ENCODE measurements at places on chromosomes 7 and 10.

- no peak for DNase-seq
These were observed 51.9 kb upstream of the CHST15 start for GRCh38 chr10:124145109-124145870.

- no peak for DNase-seq
These were observed 282.6 kb upstream of the CACNA2D1 start for GRCh38 chr7:82726038-82726800.

- DNase-seq = no peak
These were observed 1.8 kb downstream of the COA1 start for GRCh38 chr7:43727494-43727893.

DNA sequence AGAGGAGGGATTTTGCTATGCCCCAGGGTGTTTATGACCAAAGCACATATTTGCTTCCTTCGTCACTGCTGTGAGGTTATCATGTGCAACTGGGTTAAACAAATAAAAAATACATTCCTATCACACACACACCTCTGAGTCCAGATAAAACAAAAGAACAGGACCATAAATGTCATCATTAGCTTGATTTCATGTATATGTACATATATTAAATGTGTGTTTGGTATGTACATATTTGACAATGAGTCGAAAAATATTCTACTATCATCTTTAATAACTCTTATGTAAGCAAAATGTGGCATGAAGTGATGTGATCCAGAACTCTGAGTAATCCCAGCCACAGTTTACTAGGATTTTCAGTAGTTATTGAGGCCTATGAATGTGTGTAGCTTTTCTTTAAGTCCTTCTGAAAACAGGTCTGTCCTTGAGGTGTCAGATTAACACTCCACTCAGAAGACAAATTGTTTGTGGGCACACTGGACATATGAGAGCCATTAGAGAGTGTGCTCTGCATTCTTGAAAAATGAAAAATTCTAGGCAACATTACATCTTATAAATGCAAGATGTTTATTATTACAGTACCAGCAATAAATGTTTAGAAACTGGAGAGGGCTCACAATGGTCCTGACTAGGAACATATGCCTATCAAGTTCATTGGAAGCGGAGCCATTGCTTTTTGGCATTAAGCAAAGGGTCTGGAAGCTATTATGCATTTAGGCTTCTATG lies 335.1 kb upstream of the SEMA3A start:
- DNase-seq = peak; percentile 65

DNA sequence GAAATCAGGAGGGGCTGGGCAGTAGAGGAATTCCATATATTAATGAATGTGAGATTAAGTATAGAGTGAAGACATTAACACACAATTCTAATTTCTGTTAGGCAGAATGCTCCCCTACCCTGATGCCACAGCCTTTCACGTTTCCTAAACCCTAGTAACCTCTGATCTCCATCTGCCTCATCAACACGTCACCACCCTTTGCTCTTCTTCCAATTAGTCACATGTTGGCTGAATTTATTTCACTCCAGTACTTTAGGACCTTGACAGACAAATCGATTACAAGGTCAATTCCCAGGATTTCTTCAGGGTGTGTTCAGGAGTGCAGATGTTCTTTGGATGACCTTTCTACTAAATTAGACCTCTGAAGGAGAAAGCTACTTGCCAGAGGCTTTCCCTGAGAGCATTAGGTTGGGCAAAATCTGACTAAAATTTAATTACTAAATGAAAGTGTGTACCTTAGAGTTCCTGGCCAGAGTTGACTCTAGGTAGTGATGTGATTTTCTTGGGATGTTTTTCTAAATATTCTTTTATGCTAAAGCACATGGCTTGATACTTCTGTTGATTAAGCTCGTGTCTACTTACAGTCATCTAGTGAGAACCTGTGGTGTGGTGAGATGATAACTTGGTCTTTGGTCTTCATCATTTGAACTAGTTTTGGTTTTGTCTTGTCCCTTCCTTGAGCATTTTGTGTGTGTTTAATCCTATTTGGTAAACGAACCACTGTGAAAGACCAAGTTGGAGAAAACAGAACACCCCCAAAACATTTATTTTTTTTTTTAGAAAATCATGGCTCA lies 12.7 kb downstream of the AGR2 start:
- DNase-seq = no peak

DNA sequence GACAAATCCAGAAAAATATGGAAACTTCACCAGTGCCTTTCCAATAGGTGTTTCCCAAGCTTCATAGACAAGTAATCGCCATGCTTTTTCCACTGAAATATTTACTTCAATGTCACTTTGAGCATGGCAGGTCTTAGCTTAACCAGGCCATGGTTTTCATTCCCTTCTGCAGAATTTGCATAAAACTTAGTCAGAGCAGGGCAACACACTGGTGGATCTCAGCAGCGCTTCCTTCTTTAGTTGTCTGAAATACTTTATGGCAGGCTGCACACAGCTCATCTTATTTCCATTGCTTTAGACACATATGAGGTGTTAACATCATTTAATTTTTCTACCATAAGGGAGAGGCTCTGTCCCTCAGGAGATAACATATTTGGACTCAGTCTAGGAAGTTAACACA lies 102.9 kb upstream of the AHR start:
- DNase-seq = no peak

DNA sequence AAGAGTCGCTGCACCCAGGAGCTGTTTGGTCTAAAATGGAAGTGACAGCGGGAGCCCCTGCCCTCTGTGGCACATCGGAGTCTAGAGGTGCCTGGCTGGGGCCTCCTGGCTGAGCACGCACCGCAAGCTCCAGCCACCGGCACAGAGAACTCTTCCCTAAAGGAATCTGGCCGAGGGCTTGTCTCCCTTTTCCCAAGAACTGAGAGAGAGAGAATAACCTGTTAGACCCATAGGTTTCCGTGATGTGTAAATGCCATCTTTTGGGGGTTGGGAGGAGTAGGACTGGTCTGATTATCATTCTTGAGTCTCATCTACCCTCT lies 47.3 kb downstream of the PROSER2 start:
- no peak for DNase-seq

DNA sequence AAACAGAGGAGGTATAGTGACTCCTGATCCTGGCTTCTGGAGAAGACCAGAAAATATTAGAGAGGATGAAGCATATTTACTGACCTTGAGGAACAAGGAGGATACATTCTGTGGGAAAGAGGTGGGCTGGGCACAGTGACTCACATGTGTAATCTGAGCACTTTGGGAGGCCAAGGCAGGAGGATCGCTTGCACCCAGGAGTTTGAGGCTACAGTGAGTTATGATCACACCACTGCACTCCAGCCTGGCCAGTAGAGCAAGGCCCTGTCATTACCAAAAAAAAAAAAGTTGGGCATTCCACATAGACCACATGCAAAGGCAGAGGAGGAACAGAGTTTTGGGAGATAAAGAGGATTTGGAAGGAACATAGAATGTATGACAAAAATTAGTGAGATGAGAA lies 4.4 kb upstream of the ACBD5 start:
- no peak for DNase-seq

DNA sequence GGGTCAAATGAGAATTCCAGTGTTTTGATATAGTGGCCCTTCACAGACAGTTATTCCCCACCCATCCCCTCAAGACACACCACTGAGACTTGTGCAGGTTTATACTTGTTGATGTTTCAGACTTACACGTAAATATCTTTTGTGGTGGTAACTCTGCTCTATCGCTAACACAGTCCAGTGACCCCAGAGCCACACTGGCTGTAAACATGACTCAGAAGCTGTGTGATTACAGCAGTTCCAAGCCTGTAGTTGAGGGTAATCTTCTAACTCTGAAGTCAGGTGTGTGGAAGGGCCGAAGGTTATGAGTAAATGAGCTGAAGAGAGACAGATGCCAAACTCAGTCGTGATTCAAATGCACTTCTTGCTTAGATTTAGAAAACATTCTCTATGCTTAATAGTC lies 19.4 kb downstream of the NOBOX start:
- peak; percentile 36 for DNase-seq

GRCh38 chr7:130182990-130183389 lies 22.2 kb downstream of the TMEM209 start:
- DNase-seq = no peak

DNA sequence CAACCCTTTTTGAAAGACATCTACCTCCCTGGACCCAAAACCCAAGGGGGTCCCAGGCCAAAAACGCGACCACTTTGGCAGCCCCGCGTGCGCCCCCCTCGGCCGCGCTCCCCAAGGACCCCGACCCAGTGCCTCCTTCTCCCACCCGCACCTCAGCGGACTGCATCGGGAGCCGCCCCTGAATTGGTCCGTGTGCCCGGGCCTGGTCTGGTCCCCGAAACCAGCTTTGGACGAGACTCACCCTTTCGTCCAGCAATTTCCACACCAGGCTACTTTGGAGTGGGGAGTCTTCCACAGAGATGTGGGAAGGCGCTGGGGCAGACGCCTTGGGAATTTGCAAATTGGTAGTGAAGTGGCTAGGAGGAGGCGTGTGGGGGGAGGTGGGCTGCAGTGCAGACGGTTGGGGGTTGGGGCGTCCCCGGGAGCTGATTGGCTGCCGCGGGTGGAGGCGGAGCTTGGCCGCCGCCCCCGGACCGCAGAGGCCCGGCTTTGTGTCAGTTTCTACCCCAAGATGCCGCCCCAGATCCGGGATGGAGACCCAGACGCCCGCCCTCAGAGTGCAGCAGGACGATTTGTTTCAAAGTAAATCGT lies 16.9 kb downstream of the TCAF1 start:
- no peak for DNase-seq

DNA sequence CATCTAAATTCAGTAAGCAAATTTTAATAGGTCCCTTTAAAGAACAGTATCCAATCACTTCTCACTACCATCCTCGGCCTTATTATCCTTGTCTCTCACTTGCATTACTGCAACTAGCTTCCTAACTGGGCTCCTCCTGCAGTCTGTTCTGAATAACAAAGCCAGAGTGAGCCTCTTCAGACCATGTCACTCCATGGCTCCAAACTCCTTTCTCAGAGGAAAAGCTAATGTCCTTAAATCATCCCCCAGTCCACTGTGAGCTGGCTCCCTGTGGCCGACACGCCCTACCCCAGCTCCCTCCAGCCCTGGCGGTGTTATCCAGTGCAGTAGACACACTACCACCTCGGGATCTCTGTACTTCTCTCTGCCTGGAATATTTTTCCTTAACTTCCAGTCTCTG lies 80.0 kb downstream of the EPC1 start:
- no peak for DNase-seq

GRCh38 chr7:140005341-140005740 lies 57.4 kb downstream of the PARP12 start:
- DNase-seq = no peak

All from non-pigmented ciliary epithelial cell (primary cell).